ENCODE measurements at places on chromosomes 12 and 14. TPM values are rescaled to one million over a fixed set of nuclear protein-coding genes. Genes with fewer than 3 reads are reported as not detected.

TSPAN8 gene
- not detected for total RNA-seq

CEBPE gene
- 0.21 TPM for total RNA-seq

SLC7A7 gene
- total RNA-seq: 74.8 TPM

PPP4R4 gene
- 0.84 TPM for total RNA-seq

TMTC2 gene
- total RNA-seq: 7.2 TPM

FGD6 gene
- 5.2 TPM for total RNA-seq

SYNDIG1L gene
- total RNA-seq: not detected

GPD1 gene
- 0.21 TPM for total RNA-seq

AQP6 gene
- total RNA-seq: not detected

EFCAB11 gene
- 0.63 TPM for total RNA-seq

PTGDR gene
- total RNA-seq: 3.8 TPM

GOLGA3 gene
- 21.9 TPM for total RNA-seq

TRPV4 gene
- 0.31 TPM for total RNA-seq

VRTN gene
- total RNA-seq: not detected

EXOC3L4 gene
- total RNA-seq: not detected

ITGA5 gene
- total RNA-seq: 168 TPM

MOK gene
- total RNA-seq: 2.2 TPM

Data from mononuclear cell (primary cell).